ENCODE measurements at places on chromosomes 12 and 14. TPM values are rescaled to one million over a fixed set of nuclear protein-coding genes. Genes with fewer than 3 reads are reported as not detected.

CLEC7A gene
- total RNA-seq, result not detected

PPP4R4 gene
- 0.22 TPM for total RNA-seq

FBXO34 gene
- total RNA-seq, result 17.0 TPM

KRT85 gene
- total RNA-seq, result not detected

IRAK3 gene
- total RNA-seq, result 0.09 TPM

RAB15 gene
- total RNA-seq, result 17.7 TPM

MYF6 gene
- not detected for total RNA-seq
